ENCODE measurements at places on chromosomes 3 and 15. TPM values are rescaled to one million over a fixed set of nuclear protein-coding genes. Genes with fewer than 3 reads are reported as not detected.

The ALAS1 gene
- 31.4 TPM for total RNA-seq

The TMCO5A gene
- not detected for total RNA-seq

The TRH gene
- total RNA-seq, result not detected

The RASGRP1 gene
- 4.5 TPM for total RNA-seq

The CNTN6 gene
- total RNA-seq, result 1.9 TPM

The SKOR1 gene
- total RNA-seq, result 0.10 TPM
